ENCODE measurements at places on chromosomes 3 and 15. TPM values are rescaled to one million over a fixed set of nuclear protein-coding genes. Genes with fewer than 3 reads are reported as not detected.

DNA sequence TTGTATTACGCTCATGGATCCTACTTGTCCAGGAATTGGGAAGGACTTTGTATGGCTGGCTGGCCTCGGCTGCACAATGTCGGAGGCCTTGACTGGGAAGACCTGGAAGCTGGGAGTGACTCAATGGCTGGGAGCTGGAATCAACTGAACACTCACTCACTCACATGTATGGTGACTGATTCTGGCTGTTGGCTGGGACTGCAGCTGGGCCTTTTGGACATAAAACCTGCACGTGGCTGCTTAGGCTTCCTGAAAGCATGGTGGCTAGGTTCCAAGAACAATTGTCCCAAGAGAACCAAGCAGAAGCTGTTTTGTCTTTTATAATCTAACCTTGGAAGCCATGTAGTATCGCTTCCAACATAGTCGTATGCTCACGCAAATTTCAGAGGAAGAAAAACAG lies 38.0 kb upstream of the CMTM8 start:
- no peak overlapping the region for H3K4me3 ChIP-seq
- H3K4me1 ChIP-seq, result peaks cover 15% of the 10 kb centered on the region
- DNase-seq, result peak; percentile 92
- no peak overlapping the region for H3K27ac ChIP-seq
- no peaks in the 10 kb centered on the region for H3K36me3 ChIP-seq
- H3K27me3 ChIP-seq, result no peaks in the 10 kb centered on the region

- H3K36me3 ChIP-seq, result no peaks in the 10 kb centered on the region
- no peaks in the 10 kb centered on the region for H3K27me3 ChIP-seq
- DNase-seq, result no peak
- H3K4me1 ChIP-seq, result no peaks in the 10 kb centered on the region
- H3K27ac ChIP-seq, result no peak overlapping the region
Measured at GRCh38 chr3:2036076-2036475, 62.6 kb upstream of the CNTN4 start.

- no peaks in the 10 kb centered on the region for H3K27me3 ChIP-seq
- no peak for DNase-seq
- no peaks in the 10 kb centered on the region for H3K36me3 ChIP-seq
Measured at GRCh38 chr15:36901012-36901411, 199.3 kb downstream of the MEIS2 start.

- no peak overlapping the region for H3K27ac ChIP-seq
- no peaks in the 10 kb centered on the region for H3K4me1 ChIP-seq
- no peak overlapping the region for H3K4me3 ChIP-seq
- no peaks in the 10 kb centered on the region for H3K27me3 ChIP-seq
- H3K36me3 ChIP-seq, result peaks cover 9% of the 10 kb centered on the region
Measured at GRCh38 chr15:34883633-34884032, 85.9 kb downstream of the AQR start.

DNA sequence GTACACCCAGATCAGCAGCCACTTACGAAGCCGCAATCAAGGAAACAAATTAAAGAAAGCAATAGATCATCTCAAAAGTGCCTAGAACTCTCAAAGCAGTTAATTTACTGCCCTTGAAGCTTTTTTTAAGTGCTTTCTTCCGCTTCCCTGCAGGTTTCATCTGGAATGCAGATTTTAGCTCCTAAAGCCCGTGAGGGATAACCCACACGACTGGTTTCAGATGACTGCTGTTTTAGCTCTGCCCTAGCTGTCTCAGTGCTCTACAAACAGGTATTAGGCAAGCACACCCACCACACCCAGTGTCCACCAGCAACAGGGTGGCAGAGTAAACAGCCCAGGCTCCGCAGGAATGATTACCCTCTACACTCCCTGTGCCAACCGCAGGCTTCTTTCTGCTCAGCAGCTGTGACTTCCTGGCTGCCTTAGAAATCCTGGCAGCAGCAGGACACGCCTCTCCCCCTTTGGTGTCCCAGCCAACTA lies 126.0 kb downstream of the FMN1 start:
- peaks cover 3% of the 10 kb centered on the region for H3K27me3 ChIP-seq
- H3K4me3 ChIP-seq, result no peak overlapping the region
- no peak for DNase-seq
- no peak overlapping the region for H3K27ac ChIP-seq
- peaks cover 4% of the 10 kb centered on the region for H3K4me1 ChIP-seq

DNA sequence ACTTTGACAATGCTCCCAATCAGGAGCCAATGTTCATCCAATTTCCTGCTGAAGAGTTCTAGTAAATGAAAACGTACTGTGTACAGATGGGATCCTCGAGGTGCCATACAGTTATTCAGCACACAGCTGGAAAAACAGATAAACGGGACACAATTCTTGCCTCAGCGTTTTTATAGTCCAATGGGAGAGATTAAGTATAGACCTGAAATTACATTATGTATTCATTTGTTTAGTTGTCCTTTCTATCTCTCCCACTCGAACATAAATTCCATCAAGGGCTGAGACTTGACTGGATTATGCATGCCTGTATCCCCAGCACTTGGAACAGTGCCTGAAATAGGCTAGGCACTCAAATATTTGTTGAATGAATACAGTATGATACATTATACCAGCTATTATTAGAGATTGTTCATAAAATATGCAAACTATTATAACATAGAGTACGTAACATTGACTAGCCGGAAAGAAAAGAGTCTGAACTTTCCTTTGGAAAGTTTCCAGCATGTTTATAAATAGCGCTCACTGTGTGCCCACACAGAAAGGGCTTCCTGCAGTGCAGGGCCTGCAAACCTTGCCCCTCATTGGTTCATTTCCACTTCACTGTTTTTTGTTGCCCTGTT lies 27.4 kb upstream of the SNTN start:
- peaks cover 3% of the 10 kb centered on the region for H3K4me1 ChIP-seq
- H3K27ac ChIP-seq, result no peak overlapping the region
- no peak overlapping the region for H3K4me3 ChIP-seq

DNA sequence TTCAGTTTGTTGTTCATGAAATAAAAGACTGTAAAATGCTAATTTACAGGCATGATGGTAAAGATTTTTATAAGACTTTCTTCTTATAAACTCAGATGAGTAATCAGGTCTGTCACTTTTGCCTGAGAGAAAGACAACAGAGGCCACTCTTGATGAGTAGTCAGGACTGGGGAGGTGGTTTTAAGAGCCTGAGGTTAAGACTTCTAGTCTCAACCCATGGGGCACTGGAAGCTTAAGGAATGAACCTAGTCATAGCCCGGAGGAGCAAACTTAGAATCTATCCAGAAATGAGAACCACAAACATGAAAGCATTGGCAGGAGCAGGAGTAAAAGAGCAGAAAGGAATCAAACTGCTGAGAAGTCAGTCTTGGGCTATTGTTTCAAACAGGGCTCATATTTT lies 846.3 kb upstream of the ARPP21 start:
- no peaks in the 10 kb centered on the region for H3K4me1 ChIP-seq
- H3K27me3 ChIP-seq, result no peaks in the 10 kb centered on the region
- no peak for DNase-seq

DNA sequence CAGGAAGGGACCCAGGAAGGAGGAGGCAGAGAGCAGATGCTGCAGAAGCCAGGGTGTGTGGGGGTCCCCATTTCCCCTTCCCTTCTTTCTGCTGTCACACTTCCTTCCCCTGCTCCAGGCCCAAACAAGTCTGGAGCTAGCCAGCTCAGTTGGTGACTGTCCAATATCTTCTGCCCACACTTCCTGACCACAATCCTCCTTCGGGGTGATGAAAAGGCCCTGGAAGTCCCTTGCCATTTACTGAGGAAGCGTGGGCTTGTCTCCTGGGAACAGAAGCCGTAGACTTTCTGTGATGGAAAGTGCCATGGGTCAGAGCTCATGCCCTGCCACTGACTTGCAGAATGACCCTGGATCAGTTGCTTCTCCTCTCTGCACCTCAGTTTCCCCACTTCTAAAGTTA lies 39.0 kb downstream of the ANAPC13 start:
- H3K27me3 ChIP-seq, result no peaks in the 10 kb centered on the region
- no peak overlapping the region for H3K27ac ChIP-seq
- peak; percentile 35 for DNase-seq
- H3K36me3 ChIP-seq, result no peaks in the 10 kb centered on the region

DNA sequence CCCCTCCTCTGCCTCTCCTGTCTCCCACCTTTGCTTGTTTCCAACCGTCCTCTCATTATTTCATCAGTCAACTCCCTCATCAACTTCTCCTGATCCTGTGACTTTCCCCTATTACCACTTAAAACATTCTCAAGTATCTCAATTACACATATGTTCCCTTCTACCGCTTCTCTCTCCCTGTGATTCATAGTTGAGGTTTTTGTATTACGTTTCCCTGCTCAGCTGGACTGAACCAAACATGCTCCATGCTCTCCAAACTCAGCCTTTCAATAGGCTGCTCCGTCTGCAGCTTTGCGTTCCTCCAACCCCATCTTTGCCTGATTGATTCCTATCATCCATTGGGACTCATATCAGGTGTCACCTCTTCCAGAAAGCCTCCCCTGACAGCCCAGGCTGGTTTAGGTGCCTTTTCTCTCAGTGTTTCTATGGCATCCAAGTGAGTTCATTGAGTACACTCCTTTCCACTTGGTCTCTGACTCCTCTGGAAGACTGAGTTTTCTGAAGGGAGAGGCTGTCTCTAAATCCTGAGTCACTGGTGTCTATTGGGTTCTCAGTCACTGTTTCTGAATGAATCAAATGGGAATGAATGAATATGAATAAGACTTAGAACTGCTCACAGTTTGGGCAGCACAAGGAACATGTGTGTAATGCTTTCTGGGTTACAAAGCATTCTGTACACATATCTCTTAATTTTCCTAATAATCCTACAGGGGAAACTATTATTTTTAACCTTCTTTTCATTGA lies 56.4 kb downstream of the PLD1 start:
- peaks cover 19% of the 10 kb centered on the region for H3K4me1 ChIP-seq
- DNase-seq, result no peak
- H3K4me3 ChIP-seq, result no peak overlapping the region

- no peak overlapping the region for H3K4me3 ChIP-seq
- H3K4me1 ChIP-seq, result no peaks in the 10 kb centered on the region
- no peaks in the 10 kb centered on the region for H3K27me3 ChIP-seq
- no peak for DNase-seq
- H3K27ac ChIP-seq, result no peak overlapping the region
Measured at GRCh38 chr3:171558188-171558696, 98.0 kb upstream of the TNIK start.

DNA sequence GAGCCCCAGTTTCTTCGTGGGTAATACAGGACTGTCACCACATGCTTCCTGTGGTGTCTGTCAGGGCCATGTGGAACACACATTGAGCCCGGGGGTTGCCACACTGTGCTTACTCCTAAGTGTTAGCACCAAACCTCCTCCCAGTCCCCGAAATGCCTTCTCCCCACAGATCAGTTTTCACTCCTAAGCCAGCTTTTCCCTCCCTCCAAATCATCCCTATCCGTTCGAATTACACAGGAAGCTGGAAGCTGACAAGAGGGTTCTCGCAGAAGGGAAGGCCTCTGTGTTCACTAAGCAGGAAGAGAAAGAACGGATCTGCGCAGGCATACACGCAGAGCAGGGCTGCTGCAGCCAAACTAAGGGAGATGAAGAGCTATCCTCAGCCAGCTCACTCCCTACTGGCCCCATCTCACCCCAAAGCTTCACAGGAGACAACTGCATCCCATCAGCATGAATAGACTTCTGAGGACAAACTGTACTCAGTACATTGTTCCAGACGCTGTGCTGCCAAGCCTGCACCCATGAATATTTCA lies 32.3 kb downstream of the XXYLT1 start:
- peaks cover 8% of the 10 kb centered on the region for H3K4me1 ChIP-seq
- no peak overlapping the region for H3K27ac ChIP-seq
- no peaks in the 10 kb centered on the region for H3K27me3 ChIP-seq
- peaks cover 3% of the 10 kb centered on the region for H3K36me3 ChIP-seq
- no peak for DNase-seq

GRCh38 chr3:189638276-189639031 lies 7.3 kb downstream of the TP63 start:
- no peaks in the 10 kb centered on the region for H3K4me1 ChIP-seq
- H3K27me3 ChIP-seq, result no peaks in the 10 kb centered on the region
- no peaks in the 10 kb centered on the region for H3K36me3 ChIP-seq
- H3K4me3 ChIP-seq, result no peak overlapping the region
- no peak for DNase-seq
- no peak overlapping the region for H3K27ac ChIP-seq

- no peaks in the 10 kb centered on the region for H3K36me3 ChIP-seq
- H3K4me3 ChIP-seq, result peak overlapping the region; percentile 9
- DNase-seq, result peak; percentile 76
- peaks cover 45% of the 10 kb centered on the region for H3K27me3 ChIP-seq
- no peak overlapping the region for H3K27ac ChIP-seq
- peaks cover 3% of the 10 kb centered on the region for H3K4me1 ChIP-seq
Measured at GRCh38 chr15:77633134-77633912, 611 bp upstream of the LINGO1 start.

DNA sequence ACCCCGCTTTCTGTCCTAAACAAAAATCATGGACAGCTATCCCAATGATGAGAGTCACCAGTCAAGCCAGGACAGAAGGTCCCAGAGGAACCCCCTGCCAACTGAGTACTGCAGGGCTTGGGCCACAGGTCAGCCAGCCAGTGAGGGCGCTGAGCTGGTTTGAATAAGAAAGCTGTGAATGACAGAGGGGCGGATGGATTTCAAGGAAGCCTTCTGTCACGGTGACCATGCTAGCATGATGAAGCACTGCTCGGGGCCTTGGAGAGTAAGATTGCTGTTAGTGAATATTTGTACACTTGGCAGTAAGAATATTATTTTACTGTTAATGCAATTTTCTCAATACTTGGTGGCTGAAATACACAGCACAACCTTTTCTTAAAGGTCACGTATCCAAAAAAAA lies 734.0 kb upstream of the NR2F2 start:
- H3K27ac ChIP-seq, result no peak overlapping the region
- H3K4me1 ChIP-seq, result no peaks in the 10 kb centered on the region
- H3K36me3 ChIP-seq, result no peaks in the 10 kb centered on the region
- no peak overlapping the region for H3K4me3 ChIP-seq
- no peak for DNase-seq
- no peaks in the 10 kb centered on the region for H3K27me3 ChIP-seq

DNA sequence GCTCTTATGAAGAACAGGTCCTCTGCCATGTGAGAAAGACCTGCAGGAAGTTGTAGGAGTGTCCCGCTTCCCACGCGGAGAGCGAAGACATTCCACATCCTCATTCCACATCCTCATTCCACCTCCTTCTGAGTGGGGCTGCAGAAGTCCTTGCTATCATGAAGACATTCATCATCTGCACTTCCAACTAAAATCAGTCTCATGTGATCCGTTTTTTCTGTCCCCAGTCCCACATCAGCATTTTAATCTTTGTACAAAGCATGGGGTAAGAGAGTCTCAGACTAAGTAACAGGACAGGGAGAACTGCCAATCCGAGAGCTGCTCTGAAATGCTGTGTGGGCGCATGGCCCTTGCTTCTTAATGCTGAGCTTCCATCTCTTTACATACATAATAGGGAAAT lies 227.2 kb downstream of the RSRC1 start:
- H3K27ac ChIP-seq, result no peak overlapping the region
- no peak overlapping the region for H3K4me3 ChIP-seq
- no peaks in the 10 kb centered on the region for H3K27me3 ChIP-seq
- DNase-seq, result no peak

- H3K27me3 ChIP-seq, result no peaks in the 10 kb centered on the region
- DNase-seq, result peak; percentile 53
- no peaks in the 10 kb centered on the region for H3K36me3 ChIP-seq
- H3K27ac ChIP-seq, result no peak overlapping the region
Measured at GRCh38 chr3:188695241-188695640, 476.5 kb upstream of the TPRG1 start.

The OIP5 gene
- total RNA-seq, result 11.4 TPM

The GOLGA8K gene
- total RNA-seq, result 3.8 TPM

The IDH3A gene
- total RNA-seq, result 63.9 TPM

The PLS1 gene
- total RNA-seq, result 2.9 TPM

The LTF gene
- not detected for total RNA-seq

The C3orf33 gene
- total RNA-seq, result 1.7 TPM

The EPHA3 gene
- total RNA-seq, result not detected

The NANOGP8 gene
- total RNA-seq, result not detected

The ADGRG7 gene
- total RNA-seq, result not detected

The SLC28A1 gene
- total RNA-seq, result not detected

The SI gene
- not detected for total RNA-seq

The UQCC5 gene
- 22.6 TPM for total RNA-seq

The GOLGA6L10 gene
- total RNA-seq, result 3.9 TPM
